Neural progenitor cell (in vitro differentiated cells): ENCODE measurements at places on chromosomes 6 and 20.

GRCh38 chr6:139698526-139699176, 324.2 kb upstream of the CITED2 start:
- no peak for DNase-seq

DNA sequence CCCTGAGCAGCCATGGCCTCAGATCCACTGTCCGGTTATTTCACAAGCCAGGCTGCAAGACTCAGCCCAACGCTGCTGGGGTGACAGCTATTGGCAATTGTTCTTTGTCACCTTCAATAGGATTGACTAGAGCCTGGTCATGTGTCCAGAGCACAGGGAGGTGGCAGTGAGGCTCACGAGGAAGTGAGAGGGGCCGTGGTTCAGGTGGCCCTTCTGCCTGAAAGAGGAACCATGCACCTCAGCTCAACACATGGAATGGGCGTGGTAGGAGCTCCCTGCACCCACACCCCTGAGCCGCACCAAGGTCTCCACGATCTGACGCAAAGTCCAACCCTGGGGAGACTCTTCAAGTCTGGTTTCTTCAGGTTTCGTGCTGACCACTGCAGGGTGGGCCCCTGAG, 184.8 kb upstream of the CDH4 start:
- no peak for DNase-seq

DNA sequence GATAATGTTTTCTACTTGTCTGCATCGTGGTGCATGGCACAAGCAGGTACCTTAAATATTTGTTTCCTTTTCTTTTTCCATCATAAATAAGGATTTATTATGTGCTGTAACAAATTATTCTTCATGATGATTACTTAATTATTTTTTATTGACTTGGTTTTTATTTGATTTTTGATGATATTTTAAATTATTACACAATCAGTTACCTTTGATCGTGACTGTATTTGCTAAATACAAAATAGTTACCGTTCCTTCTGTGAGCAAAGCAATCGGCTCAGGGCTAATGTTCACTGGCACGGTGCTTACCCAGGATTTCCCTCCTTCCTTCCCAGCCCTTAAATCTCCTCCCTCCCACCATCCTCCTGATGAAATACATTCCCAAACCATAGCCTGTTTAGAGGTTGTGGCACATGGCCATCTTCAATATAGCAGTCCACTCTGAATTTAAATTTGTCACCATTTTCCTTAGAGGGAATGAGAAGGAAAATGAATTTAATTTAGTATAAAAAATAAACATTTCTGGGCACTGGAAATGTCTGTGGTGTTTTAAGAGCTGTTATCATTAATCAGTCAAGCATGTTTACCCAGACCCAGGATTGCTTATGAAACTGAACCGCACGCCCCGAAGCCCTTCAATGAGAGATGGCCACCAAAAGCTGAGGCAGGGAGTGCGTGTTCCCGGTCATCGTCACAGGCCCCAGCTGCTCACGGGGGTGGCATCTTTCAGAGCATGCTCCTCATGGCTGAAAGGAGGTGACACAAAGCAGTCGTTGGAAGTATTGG, 23.0 kb upstream of the EXOC2 start:
- DNase-seq: no peak

DNA sequence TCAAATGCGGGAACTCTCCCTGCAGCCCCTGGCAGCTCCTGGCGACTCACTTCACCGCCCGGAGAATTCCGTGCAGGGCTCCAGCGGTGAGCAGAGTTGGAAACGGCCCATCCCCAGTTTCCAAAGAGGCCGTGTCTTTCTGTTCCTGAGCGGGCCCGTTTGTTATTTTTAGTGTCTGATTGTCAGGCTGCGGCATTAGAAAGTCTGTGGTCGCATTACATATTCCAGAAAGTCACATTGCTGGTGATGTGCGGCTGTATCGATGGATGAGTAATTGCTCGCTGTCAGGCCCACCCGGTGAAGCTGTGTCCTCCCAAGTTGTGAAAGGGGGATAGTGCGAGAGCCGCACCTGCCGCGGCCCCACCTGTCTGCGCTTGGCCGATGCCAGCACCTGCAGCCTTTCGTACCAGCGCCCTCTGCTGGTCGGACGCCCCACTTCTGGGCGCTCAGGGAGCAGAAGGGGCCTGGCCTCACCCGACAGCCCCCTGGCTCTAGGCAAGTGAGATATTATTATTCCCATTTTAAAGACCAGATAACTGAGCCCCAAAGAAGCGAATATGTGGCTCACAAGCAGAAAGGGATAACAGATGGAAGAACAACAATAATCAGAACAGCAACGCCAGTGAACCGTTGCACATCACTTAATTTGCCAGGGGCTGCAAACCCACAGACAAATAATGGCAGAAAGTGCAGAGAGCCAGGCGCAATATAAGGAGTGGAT, 244.9 kb downstream of the TSHZ2 start:
- DNase-seq: peak; percentile 83

GRCh38 chr6:15544321-15544900, 118.4 kb downstream of the DTNBP1 start:
- no peak for DNase-seq

DNA sequence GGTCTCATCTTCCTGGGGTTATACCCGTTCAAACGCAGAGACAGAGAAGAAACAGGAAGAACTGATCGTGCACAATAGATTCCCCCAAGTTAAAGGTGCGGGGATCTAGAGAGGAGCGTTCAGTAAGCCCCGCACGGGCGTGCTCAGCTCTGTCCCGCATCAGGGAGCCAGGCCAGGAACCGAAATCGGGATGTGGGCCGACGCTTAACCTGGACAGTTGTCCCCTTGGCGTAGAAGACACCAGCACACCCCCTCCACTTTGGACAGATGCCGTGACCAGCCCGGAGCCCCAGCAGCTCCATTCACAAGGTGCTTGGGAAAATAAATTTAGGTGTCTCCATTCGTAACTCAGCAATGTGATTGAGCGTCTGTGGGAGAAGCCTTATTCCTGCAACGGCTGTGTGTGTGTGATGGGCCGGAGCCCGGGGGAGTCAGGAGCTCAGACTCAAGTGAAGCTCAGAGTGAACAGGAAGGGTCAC, 24.0 kb upstream of the GATA5 start:
- no peak for DNase-seq

GRCh38 chr6:26478100-26478984, 20.6 kb downstream of the BTN2A1 start:
- DNase-seq: no peak

DNA sequence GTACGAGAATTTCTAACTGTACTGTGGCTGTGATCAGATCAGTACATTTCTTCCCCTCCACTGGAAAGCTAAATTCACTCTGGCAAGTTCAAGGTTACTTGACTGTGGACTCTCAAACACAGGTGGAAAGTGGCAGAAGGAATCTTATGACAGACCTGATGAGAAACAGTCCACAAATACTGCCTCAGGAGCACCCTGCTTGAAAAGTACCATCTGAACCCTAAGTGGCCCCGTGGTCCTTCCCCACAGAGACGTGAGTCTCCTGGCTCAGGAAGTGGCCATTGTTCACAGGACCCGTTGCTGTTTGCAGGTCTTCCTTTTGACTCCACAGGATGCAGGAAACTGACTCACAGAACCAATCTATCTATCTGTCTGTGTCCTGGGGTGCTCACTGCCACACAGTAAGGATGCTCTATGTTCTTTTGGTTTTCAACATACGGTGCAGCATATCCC, 47.5 kb upstream of the NHSL1 start:
- DNase-seq: no peak

GRCh38 chr20:63573647-63574131, 350 bp downstream of the HELZ2 start:
- no peak for DNase-seq

GRCh38 chr6:151067684-151068596, 171.8 kb upstream of the AKAP12 start:
- DNase-seq: no peak
